Stimulated activated naive CD8-positive, alpha-beta T cell treated with anti-CD3 and anti-CD28 coated beads, Interleukin-15, amount 100 ng/mL, for 72 hours (primary cell): ENCODE measurements at places on chromosomes 2 and 18.

DNA sequence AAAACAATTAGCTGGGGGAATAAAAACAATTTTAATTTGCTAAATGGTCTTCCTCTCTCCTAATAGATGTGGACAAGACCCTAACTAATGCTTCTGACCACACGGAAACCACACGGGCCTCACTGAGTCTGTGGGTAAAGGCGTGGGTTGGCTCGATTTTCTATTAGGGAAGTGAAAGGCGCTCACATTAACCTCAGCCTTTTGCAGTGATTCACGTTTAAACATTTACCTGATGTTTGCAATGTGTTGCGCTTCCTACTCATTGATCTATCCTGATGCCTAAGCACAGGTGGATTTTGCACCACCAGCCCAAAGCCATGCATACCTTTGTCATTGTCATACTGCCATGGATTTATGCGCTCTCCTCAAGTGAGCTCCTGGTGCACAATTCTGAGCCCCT is 35.6 kb upstream of the NRP2 start:
- no peak for DNase-seq

DNA sequence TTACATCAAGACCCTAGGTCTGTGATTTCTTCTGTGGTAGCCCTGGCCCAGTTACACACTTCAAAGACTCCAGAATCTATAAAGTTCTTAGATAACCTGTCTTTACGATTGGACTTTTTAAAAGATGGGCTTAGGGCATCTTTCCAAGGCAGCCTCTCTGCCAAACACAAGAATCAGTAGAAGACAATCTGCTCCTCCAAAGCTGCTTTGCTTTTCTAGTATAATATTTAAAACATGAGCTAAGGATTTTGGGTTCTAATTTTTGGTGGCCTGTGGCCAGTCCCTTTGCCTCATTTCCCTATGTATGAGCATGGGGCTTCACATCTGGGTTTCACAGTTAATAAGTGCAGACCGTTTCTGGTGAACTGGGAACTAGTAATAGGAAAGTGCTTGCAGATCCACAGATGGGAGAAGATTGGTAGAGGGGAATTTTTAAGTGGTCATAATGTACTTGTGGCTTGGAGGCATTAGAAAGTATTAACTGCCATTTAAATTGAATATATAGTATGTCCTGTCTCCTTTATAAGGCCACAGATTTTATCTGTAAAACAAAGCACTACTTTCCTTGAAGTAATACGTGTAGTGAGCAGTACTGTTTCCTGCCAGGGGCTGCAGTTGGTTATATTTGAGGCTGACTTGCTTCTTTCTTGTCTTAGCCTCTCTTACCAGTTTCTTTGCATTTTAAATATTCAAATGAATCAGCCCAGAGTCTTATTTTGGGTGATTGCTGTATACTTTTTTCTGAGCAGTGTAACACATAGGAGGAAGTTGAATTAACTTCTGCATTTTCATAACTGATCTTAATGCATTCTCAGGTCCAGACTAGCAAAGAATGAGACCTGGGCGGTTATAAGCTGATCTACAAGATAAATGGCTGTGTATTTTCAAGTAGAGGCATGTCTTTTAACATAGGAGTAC is 1.5 kb downstream of the ARPC2 start:
- DNase-seq = peak; percentile 17

DNA sequence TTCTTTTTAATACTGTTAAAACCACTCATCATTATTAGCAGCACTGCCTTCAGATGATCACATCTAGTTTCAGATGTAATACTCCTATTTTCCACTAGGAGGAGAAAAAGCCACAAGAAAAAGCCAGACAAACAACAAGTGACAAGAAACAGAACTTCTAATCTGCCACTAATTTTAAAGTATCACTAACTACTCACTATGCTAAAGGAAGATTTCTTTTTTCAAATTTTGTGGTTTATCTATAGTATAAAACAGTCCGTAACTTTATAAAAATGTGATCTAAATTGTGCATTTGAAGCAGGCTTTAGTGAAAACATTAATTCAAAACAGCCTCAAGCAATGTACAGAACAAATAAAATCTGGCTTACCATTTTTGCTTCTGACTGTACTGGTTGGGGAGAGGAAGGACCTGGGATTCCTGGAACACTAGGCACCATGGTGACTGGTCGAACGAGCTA is 56.8 kb downstream of the ATF2 start:
- no peak for DNase-seq

DNA sequence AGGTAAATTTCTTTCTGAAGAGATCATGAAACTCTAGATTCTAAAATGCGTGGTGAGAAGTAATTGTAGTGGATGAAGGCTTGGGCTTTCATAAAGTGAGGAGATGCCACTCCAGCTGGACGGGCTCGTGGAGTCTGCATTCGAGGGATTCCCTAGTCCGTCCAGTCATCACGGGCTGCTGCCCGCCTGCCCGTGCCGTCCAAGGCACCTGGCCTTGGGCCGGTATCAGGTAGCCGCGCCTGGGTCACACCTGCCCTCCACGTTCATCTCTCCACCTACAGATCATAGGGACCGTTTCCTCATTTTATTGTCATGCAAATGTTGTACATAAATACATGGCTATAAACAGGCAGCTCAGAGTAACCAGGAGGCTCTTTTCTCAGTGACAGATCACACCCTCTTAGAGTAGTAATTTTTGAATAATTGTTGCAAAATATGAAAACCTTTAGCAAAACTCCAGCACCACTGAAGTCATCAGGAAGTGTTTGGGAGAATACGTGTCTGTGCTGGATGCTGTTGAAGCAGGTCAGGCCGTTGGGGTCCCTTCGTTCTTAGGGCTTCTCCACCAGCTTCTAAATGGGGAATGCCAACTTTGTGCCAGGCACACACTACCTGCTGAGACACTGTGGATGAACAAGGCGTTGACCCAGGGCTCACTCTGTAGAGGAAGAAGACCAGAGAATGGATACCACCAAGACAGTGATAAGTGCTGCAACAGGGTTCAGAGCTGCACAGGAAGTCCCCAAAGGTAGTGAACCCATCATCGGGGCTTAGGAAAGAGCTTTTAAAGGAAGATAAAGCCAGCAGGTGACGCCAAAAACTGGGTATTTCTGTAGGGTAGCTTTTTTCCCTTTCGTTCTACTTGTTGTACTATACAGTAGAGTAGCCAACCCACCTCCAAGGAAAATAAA is 112.5 kb downstream of the FAM210A start:
- no peak for DNase-seq

DNA sequence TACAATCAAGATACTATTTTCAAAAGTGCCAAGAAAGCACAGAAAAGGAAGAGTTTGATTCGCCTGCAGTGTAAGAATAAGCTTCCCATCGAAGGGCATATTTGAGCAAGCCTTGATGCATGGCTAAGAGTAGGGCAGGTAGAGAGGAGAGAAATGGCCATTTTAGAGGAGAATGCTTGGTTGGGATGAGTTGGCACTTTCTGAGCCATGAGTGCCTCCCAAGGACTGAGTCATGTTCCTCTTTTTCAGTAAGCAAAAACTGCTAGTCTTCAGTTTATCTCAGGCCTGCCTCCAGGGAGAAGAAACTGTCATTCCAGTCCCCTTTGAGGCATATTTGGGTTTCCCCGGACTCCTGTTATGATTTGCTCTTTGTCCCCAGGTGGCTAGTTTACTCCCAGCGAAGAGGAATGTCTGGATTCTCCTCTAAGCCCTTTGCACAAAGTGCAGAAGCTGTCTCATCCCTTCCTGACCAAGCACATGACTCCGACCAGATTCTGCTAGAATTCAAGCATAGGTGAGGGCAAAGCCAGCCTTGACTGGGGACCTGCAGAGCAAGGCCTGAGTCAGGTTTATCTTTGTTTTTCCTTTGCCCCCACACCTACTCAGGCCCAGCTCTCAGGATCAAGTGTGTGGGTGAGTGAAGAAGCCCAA is 115.2 kb downstream of the TTC32 start:
- no peak for DNase-seq

DNA sequence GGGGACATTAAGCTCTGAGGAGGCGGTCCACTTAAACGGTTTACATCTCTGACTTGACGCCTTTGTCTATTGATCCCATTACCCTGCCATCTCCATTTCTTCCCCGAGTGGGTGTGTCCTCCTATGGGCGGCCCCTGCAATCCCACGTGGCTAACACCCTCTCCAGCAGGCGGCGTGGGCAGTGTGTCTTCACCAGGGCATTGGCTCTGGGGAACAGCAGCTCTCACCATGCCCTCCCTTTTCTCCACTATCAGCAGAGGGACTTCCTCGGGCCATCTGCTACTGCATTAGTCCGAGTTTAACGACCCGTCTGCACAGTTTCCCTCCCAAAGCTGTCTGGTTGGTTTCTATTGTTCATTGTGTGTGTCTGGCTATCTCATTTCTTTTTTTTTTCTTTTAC is 511.9 kb upstream of the NRP2 start:
- DNase-seq = no peak

DNA sequence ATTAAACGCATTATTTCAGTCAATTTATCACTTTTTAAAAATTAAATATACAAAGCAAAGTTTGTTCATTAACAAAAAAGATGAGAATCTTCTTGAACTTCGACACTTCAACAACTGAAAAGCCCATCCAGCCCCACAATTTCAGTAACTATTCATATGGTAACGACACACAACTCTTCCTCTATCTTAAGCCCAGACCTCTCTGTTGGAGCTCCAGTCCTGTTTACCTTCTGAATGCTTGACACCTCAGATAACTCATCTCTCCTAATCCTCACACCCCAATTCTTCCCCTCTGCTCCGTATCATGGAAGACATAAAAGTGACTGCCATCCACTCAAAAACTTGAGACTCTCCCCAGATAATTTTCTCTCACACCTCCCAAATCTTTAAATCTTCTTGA is 12.6 kb downstream of the USP37 start:
- DNase-seq = no peak

DNA sequence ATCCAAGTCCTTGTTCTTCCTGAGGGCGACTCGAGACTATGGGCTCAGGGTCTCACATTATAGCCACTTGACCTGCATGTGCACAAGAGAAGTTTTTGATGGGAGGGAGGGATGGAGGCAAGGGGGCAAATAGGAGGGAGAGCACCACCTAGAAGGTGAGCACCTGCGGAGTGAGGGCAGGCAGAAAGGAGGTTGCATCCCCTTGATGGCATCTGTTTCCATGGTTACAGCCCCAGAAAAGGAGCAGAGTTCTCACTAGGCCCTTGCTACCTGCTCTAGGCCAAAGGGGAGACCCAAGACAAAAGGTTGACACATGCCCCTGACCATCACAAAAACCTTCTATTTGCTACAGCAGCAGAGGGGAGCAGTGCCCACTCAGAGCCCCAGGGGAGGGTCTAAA is 131.5 kb upstream of the SERTAD2 start:
- no peak for DNase-seq

GRCh38 chr2:216501854-216502253 is 3.2 kb downstream of the RPL37A start:
- DNase-seq = no peak

DNA sequence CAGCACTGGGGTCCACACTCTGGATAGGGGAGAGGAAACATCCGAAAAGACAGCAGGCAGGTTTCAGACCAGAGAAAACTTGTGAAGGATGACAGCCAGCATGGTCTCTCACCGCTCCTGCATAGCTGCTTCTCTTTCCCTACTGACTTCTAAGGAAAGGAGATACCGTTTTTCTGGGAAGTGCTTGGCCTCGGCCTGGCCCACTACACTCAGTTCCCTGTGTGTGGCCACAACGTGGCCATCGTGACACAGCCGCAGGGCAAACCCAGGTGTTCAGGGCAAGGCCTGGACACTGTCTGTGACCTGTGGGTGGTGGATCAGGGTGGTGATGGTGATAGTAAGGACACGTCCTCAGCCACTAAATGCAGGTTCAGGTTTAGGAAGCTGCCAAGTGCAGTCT is 34.2 kb upstream of the ACAA2 start:
- no peak for DNase-seq

- no peak for DNase-seq
Measured at GRCh38 chr2:98505311-98505808, 60.7 kb downstream of the INPP4A start.

DNA sequence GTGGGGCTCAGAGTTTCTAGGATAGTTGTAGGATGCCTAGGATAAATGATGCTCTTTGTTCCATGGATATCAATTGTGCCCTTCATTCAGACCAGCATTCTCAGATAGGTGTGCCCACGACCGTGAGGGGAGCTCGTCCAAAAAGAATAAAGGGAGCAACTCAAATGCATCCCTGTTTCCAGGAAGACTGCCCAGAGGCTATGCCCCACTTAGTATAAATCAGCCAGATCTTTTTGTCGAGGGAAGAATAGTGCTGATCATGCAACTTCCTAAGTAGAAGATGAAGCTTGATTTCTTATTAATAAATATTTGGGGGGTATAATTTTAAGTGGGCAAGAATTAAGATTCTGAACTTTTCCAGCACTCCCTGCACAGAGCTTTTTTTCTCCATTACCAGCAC is 450.2 kb downstream of the ARHGAP15 start:
- DNase-seq = no peak

DNA sequence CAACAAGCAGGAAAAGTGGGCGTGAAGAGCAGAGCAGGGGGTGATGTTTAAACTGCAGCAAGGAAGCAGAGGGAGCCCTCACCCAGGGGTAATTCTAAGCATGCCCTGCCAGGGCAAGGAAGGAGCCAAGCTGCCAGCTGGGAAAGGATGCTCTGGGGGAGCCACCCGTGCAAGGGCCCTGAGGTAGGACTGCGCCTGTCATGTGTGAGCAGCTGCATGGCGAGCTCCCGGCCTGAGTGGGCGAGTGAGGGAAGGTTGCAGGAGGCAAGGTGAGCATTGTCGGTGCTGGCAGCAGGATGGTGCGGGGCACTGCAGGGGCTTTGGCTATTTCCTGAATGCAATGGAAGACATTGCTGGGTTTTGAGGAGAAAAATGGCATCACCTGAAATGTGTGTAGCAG is 107.2 kb downstream of the COPS8 start:
- no peak for DNase-seq

DNA sequence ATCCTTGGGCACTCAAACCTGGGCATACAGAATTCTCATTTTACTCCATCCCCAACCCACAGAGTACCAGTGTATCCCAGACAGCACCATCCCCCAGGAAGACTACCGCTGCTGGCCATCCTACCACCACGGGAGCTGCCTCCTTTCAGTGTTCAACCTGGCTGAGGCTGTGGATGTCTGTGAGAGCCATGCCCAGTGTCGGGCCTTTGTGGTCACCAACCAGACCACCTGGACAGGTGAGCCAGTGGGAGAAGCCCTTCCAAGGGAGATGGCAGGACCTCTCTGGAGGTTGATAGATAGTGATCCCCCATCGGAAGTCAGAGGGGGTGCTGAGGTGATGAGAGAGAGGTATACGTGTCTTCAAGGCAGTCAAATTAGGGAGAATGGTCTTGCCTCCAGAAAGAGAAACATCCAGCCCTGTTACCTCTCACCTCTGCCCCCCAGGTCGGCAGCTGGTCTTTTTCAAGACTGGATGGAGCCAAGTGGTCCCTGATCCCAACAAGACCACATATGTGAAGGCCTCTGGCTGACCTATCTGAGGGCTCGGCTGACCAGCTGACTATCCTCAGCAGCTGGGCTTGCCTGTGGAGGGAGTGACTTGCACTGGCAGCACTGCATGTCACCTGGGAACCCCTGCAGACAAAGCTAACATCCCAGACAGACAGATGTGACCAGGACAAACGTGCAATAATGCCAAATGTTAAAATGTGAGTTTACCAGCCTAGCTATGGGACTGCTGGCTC is 9.5 kb downstream of the PKDCC start:
- DNase-seq = no peak

- no peak for DNase-seq
Measured at GRCh38 chr2:12389344-12390045, 327.2 kb upstream of the TRIB2 start.

GRCh38 chr2:38997781-38998180 is 108.1 kb downstream of the ARHGEF33 start:
- no peak for DNase-seq
